ENCODE measurements at places on chromosomes 6 and 20.

DNA sequence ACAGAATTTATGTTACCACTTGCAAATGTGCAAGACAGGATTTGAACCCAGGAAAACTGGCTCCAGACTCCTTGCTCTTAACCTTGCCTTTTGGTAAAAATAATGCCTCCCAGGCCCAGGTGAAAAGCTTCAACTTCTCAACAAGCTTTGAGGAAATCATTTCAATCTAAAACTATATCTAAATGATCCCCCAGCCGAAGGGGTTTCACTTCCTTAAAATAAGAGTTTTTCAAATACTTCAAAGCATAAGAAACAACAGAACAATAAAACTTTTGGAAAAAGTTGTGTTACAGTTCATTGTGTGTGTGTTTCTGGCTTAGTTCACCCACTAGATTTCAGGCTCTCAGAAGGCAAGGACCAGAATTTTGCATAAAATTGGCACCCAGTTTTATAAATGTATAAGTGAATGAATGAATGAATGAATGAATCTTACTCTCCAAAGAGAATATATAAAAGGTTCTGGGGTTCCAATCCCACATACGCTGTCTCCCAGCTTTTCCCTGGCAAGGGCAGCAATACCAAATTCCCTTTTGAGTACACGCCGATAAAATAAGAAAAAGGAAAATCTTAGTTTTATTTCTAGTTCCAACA, 5.4 kb downstream of the OR2H2 start:
- no peak for DNase-seq

- DNase-seq: no peak
Measured at GRCh38 chr20:32191873-32192272, 15.7 kb downstream of the PLAGL2 start.

DNA sequence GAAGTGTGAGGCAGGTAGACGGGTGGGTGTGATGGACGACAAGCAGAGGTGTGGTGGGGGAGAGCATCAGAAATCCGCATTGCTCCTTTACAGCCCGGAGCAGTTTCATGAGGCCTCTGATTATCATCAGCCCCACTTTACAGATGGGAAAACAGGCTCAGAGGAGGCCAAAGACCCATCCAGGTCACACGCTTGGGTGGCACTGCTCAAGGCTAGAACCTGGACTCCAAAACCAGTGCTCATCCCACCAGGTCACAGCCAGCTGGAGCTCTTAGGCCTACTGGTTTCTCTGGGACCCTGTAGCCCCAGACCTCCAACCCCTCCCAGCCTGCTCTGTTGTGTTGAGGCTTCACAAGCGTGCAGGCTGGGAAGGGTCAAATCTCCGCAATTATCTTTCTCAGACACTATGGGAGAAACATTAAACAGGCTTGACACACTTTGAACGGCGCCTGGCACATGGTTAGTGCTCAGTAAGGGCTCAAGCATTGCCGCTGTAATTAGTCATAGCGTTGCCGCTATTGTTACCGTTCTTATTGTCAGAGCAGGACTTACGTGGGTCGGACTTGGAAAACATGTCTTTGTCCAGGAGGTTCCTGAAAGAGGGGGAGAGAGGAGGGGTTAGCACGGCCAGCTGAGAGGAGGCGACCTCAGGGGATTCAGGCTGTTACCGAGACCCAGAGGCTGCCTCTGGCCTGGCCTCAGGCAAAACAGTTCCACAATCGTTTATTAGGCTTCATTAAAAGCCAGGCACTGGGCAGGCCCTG, 16.6 kb downstream of the CPNE5 start:
- no peak for DNase-seq

GRCh38 chr20:53570446-53571276, 23.0 kb downstream of the ZNF217 start:
- DNase-seq: no peak
